ENCODE measurements at places on chromosomes 13 and 19. TPM values are rescaled to one million over a fixed set of nuclear protein-coding genes. Genes with fewer than 3 reads are reported as not detected.

DNA sequence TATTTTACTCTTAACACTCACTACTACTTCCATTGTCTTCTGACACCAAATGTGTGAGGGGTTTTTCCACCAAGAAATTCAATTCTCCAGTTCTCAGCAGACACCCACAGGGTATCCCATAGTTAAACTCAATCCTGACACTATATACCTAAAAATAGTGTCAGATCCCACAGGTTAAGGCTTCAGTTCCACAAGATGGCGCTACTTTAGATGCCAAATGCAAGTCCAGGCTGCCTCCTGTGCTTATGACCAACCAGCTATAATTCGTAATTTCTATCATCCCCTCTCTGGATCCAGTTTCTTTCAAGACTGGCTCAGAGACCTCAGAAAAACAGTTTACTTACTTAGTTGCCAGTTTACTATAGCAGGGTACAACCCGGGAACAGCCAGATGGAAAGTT, 1146.2 kb upstream of the SPRY2 start:
- peak; percentile 1 for DNase-seq

GRCh38 chr19:20558011-20558410, 7.6 kb downstream of the ZNF737 start:
- peak; percentile 16 for DNase-seq

GRCh38 chr13:111534751-111535522, 214.5 kb downstream of the TEX29 start:
- no peak for DNase-seq

DNA sequence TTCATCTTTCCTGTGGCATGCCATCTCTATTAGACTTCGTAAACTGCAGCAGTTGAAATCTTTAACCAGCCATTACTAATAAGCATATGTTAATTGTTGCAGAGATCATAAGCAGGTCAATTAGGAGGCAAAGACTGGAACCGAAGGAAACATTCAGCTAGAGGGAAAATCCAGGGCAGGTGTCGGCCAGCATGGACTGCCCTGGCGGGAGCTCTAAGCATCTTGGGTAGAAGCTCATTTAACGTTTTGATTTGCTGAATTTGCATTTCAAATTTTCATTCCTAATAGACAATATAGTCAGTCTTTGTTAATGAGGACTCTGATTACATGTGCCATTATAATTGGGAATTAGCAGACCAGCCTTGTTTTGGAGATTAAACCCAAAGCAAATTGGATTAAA, 238.6 kb downstream of the POU4F1 start:
- no peak for DNase-seq

DNA sequence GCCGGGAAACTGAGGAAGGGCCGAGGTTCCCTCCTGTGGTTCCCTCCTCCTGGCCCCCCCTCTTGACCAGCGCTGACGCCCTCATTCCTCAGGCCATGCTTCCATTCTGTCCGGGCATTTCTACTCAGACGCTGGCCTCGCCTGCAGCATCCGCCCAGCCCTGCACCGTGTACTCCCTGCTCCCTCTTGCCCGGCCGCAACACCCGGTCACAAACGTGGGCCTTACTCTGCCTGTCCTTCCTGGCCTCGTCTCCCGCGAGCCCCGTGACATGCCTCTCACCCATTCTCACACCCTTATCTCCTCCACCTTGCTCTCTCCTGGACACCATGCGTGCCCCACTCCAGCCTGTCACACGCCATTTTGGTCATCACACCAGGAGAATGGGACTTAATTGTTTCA, 11.3 kb downstream of the HDGFL2 start:
- no peak for DNase-seq

DNA sequence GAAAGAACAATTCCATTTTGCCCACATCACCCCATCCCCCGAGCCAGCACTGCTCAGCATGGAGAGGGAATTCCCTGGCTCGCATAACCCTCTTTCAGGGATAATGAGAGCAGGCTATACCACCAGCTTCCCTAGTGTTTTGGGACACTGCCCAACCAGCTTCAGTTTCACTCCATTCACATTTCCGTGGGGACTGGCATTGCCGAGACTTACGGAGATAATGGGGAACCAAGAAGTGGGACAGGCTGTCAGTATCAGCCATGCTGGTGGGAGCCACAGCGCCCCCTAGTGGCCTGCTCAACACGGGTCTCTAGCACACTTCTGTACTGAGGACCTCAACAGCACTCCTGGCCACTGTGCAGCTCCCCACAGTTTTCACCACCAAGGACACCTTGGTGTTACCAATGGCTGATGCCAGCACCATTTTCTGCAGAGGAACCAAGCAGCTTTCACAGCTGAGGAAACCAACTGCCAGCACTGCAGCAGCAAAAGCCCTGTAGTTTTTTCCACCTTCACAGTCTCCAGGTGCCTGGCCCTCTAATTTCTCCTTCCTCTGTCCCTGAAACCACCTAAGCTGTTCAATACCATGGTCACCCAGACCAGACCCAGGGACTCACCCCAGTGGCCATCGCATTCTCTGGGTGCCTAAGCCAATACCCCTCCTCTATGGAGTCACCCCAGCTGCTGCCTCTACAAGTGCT, 23.7 kb downstream of the SLC6A16 start:
- DNase-seq = peak; percentile 78

GRCh38 chr19:10266706-10267105, 4.2 kb upstream of the ICAM1 start:
- DNase-seq = no peak

SCEL gene
- total RNA-seq = 0.29 TPM

DNA sequence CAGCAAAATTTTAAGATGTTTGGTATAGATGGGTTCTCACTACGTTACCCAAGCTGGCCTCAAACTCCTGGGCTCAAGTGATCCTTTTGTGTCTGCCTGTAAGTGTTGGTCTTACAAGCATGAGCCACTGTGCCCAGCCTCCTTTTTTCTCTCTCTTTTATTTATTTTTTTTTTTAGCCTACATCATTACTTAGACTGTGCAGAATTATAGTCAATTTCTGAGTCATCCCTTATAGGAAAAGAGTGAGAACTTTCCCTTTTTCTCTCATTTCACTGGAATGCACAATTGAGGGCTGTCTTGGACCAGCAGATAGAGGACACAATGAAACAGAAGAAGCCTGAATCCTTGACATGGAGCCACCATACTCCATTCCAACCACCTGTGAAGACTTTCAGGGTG, 13.3 kb downstream of the TSKS start:
- no peak for DNase-seq

DNA sequence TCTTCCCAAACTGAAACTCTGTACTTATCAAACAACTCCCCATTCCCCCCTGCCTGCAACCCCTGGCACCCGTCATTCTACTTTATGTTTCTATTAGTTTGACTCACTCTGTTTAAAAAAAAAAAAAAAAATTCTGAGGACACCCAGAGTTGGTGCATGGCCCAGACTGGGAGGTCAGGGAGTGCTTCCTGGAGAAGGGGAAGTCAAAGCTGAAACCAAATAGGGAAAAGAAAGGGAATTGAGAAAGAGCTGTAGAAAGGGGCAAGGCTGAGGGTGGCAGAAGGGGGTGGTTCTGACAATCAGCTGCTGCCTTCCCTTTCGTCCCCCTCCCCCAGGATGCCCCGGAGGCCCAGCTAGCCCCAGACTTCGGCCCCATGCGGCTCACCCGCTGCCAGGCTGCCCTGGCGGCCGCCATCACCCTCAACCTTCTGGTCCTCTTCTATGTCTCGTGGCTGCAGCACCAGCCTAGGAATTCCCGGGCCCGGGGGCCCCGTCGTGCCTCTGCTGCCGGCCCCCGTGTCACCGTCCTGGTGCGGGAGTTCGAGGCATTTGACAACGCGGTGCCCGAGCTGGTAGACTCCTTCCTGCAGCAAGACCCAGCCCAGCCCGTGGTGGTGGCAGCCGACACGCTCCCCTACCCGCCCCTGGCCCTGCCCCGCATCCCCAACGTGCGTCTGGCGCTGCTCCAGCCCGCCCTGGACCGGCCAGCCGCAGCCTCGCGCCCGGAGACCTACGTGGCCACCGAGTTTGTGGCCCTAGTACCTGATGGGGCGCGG, 9.0 kb upstream of the STRN4 start:
- DNase-seq = no peak

GRCh38 chr13:43002021-43002420, 10.0 kb upstream of the EPSTI1 start:
- no peak for DNase-seq

ZNF444 gene
- total RNA-seq = 24.3 TPM

NRTN gene
- 0.11 TPM for total RNA-seq

NXNL1 gene
- not detected for total RNA-seq

GNG8 gene
- not detected for total RNA-seq

LRRC8E gene
- 8.5 TPM for total RNA-seq

DNA sequence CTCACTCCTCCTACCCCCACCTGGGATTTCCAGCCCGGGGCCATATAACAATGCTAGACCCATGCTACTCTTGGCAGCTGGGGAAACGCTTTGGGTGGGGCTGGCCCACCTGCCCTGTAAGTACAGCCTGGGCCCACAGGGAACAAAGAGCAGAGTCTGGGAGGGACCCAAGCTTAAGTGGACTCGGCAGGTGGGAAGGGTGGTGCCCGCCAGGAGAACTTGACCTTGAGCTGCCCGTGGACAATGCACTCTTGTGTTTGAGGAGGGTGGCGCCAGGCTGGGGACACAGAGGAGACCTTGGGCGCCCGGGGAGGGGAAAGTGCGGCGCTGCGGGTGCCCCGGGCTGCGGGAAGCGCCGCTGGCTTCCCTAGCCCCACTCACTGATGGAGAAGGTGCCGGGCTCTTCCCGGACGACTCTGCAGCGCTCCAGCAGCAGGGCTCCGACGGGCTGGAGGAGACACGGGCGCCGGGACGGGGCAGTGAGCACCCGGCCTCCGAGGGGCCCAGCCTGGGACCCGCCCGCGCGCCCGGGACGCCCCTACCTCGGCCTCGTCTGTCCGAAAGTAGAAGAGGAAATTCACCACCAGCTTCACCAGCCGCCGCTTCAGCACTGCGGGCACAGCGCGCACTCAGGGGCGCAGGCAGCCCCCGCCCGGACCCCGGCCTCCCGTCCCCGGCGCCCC, 607 bp downstream of the PLEKHJ1 start:
- DNase-seq = no peak

ELAVL1 gene
- total RNA-seq = 38.5 TPM

- DNase-seq = no peak
Observed at GRCh38 chr19:44734357-44734756, 14.2 kb upstream of the BCL3 start.

ANKLE1 gene
- total RNA-seq = 2.3 TPM

GRCh38 chr19:4578552-4579248, 19.2 kb upstream of the SEMA6B start:
- DNase-seq = no peak

DNA sequence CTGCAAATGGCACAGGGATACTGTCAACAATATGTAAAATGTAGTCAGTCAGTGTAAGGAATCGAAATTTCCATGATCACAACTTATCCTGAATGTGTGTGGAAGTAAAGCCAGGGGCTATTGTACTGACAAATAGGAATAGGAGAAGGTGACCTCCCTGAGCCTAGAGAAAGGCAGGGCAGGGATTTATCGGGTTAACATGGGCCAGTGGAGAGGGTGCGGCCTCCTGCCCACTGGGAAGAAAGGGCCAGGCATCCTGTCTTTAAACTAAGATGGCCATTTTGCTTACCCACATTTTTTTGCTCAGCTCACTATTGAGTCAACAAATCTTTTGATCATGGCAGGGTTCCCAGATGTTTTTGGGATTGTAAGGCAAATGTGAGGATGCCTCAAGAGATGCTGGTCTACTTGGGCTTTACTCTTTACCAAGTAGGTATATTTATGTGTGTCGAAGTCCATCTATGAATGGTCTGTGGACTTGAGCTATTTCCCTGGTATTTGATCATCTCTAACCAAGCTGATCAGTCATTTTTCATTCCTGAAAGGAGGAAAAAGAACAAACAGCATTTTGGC, 116.6 kb upstream of the RNF113B start:
- no peak for DNase-seq

- DNase-seq = peak; percentile 71
Observed at GRCh38 chr13:30585748-30586262, 31.9 kb upstream of the USPL1 start.

CTXN1 gene
- total RNA-seq = 1.2 TPM

- no peak for DNase-seq
Observed at GRCh38 chr13:84654654-84655275, 772.5 kb upstream of the SLITRK1 start.

- peak; percentile 55 for DNase-seq
Observed at GRCh38 chr19:38044267-38045111, 137.5 kb downstream of the SIPA1L3 start.

- DNase-seq = no peak
Observed at GRCh38 chr19:35011737-35012682, 11.9 kb downstream of the GRAMD1A start.

ZNF91 gene
- total RNA-seq = 10.4 TPM

DNA sequence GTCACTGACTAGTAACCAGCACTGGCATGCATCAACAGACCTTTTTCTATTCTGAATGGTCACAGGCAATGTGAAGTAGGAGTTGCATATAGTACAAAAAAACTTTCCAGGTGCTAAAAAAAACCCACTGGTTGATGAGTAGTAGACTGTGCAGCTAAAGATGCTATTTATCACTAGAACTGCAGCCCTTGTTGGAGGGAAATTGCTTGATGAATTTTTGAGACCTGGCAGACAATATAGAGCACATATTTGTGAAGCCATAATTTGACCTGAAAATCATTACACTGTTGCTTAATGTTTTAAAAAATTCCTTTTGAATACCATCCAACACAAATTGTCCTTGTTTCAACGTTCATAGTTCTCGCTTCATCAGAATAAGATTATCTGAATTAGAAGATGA, 441.0 kb downstream of the KLF12 start:
- DNase-seq = no peak

DNA sequence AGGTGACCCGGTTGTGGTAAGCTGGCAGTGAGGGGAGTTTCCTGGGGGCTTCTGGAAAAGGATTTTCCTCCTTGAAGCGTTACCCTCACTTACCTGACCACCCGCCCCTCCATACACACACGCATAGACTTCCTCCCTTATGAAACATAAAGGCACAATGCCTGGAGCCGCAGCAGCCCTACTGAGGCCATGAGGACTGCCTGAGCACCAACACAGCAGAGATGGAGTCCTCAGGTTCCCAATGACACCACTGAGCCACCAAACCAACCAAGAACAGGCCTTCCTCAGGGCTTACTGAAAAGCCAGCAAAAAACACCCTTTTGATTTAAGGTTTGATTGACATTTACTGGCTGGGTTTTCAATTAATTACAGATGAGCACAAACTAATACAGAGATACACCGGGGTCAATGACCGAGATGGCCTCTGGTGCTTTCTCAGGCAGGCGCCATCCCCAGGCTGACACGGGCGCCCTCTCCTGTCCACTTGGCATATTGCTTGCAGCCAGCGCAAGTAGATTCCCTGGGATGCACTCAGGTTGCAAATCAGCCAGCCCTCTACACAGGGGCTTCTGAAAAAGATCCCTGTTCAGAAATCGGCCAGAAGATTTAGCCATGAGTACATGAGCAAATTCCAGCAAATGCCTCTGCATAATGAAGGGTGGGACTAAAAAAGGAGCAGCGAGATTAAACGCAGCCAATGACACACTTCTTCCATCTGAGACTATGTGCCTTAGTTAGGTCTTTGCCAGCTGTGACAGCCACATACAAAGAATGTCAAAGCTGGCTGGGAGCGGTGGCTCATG, 14.8 kb downstream of the OPA3 start:
- peak; percentile 56 for DNase-seq

GRAMD1A gene
- total RNA-seq = 11.6 TPM

GRCh38 chr19:43809762-43810696, 7.8 kb upstream of the LYPD5 start:
- DNase-seq = peak; percentile 46

CACNG7 gene
- total RNA-seq = 0.29 TPM
